Naive thymus-derived CD4-positive, alpha-beta T cell (primary cell): ENCODE measurements at places on chromosomes 1 and 21. TPM values are rescaled to one million over a fixed set of nuclear protein-coding genes. Genes with fewer than 3 reads are reported as not detected.
A peak's percentile ranks its signal among the peaks of the same experiment; 100 is the strongest.

KCNK1 gene
- total RNA-seq: not detected

DNA sequence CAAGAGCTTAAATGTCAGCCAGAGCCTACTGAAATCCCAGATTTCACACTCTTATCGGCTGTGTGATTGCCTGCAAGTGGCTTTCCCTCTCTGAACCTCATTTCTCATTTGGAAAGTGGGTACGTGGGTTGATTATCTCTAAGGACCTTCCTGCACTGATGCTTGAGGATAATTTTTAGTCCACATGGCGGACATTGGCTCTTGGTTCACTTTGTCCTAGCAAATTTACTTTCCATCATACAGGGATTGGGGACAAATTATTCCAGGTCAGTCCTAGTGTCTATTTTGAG, 111.6 kb downstream of the ACTL8 start:
- H3K27me3 ChIP-seq: peaks cover 2% of the 10 kb centered on the region
- no peak for DNase-seq
- no peaks in the 10 kb centered on the region for H3K4me1 ChIP-seq
- no peaks in the 10 kb centered on the region for H3K36me3 ChIP-seq
- H3K4me3 ChIP-seq: no peak overlapping the region

- no peak overlapping the region for H3K4me3 ChIP-seq
- no peak for DNase-seq
- no peaks in the 10 kb centered on the region for H3K27me3 ChIP-seq
- H3K4me1 ChIP-seq: peaks cover 16% of the 10 kb centered on the region
Measured at GRCh38 chr1:200527670-200528069, 92.9 kb downstream of the KIF14 start.

DNA sequence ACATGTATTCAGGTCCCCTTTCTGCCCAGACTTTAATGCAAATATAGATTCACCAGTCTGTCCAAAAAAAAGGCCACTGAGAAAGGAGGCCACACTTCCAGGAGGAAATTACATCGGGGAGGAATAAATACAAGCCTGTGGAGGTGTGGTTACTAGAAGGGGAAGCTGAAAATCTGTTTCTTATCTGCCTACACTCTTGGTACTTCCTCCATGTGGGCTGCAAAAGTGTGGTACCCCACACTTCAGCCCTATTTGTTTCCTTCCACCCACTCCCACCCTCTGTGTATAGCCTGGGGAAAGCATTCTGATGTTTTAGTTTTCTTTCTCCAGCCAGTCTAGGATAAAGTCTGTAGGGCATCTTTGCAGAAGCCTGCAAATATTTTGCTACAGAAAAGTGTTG, 38.4 kb downstream of the UTP25 start:
- DNase-seq: no peak
- no peak overlapping the region for H3K27ac ChIP-seq
- H3K36me3 ChIP-seq: no peaks in the 10 kb centered on the region
- no peaks in the 10 kb centered on the region for H3K4me1 ChIP-seq
- H3K4me3 ChIP-seq: no peak overlapping the region

RHD gene
- total RNA-seq: not detected in 2 replicates

GRCh38 chr1:240070188-240070587, 21.5 kb upstream of the FMN2 start:
- no peaks in the 10 kb centered on the region for H3K36me3 ChIP-seq
- no peak overlapping the region for H3K27ac ChIP-seq
- H3K4me3 ChIP-seq: no peak overlapping the region
- no peaks in the 10 kb centered on the region for H3K4me1 ChIP-seq
- no peak for DNase-seq
- no peaks in the 10 kb centered on the region for H3K27me3 ChIP-seq

DNA sequence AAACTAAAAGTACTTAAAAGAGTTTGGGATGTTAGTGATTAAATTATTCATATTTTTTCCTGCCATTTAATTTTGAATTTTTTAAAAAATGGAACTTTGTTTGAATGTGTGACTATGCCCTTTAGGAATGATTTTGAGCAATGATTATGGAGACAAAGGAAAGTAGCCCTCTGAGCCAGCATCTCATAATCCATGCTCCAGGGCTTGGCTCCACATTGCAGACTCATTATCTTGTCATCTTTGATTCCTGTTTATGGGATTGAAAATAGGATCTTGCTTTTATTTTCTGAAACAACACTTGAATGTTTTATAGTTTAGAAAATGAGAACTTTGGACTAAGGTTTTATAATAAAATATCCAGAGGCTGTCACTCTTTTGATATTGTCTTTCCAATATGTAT, 14.5 kb downstream of the AXDND1 start:
- no peaks in the 10 kb centered on the region for H3K27me3 ChIP-seq
- no peak overlapping the region for H3K27ac ChIP-seq
- no peaks in the 10 kb centered on the region for H3K4me1 ChIP-seq
- H3K36me3 ChIP-seq: no peaks in the 10 kb centered on the region
- H3K4me3 ChIP-seq: no peak overlapping the region
- DNase-seq: no peak

DNA sequence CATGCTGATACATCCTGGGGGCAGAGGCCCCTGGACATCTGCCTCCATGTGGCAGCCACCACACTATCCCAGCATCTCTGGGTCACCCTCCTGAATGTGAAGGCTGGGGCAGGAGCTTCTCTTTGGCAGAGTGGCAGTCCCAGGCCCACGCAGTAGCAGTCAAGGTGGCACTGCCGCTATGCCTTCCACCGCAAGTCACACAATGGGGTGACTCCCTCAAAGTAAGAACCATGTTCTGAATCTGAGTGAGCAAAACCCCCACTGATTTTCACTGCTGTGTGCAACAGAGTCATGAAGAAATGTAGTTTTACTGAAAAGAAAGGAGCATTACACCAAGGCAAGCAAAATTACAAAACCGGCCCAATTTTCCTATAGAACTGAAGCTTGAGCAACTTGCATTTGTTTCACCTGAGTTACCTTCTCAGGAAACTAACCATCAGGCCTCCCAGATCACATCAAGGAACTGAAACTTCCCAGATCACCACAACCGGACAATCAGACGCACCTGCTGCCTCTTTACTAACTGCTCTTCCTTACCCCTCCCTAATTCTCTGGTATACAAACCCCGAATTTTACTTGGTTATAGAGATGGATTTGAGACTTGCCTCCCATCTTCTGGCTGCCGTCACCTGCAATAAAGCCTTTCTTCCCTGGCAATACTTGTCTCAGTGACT, 102.6 kb downstream of the PCP4 start:
- no peak overlapping the region for H3K27ac ChIP-seq
- H3K36me3 ChIP-seq: no peaks in the 10 kb centered on the region
- H3K4me1 ChIP-seq: no peaks in the 10 kb centered on the region
- no peak overlapping the region for H3K4me3 ChIP-seq

GRCh38 chr1:248730507-248731335, 24.8 kb downstream of the LYPD8 start:
- no peak overlapping the region for H3K27ac ChIP-seq
- no peaks in the 10 kb centered on the region for H3K27me3 ChIP-seq
- no peak for DNase-seq

DNALI1 gene
- 0.08 and 0.24 TPM in 2 replicates for total RNA-seq

DNA sequence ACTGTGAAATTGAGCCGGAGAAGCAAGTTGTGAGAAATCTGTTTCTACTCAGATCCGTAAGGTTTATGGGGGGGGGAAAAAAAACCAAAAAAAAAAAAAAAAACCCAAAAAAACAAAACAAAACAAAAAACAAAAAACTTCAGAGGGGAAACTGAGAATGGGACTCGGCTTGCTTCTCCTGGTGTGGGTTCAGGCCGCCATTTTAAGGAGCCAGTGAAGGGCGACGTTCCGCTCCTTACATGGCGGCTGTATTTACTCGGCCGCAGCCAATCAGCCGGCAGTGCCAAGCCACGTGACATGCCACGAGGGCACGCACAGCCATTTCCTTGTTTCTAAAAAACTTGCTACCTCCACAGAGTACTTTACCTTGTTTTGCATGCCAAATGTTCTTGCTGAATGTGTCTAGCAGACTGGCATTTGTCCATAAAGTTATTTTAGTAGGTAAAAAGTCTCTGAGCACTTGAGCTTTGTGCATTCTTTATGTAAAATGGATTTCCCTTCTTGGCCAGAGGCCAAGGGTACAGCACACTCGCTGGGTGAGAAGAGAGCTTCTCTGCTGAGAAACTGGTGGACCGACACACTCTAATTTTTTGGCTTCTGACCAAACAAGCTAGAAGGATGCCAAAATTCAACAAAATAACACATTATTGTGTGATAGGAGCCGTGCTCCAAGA, 101.8 kb downstream of the NFIA start:
- H3K4me1 ChIP-seq: no peaks in the 10 kb centered on the region
- DNase-seq: no peak
- no peak overlapping the region for H3K4me3 ChIP-seq
- H3K27me3 ChIP-seq: no peaks in the 10 kb centered on the region

- H3K27me3 ChIP-seq: no peaks in the 10 kb centered on the region
- H3K27ac ChIP-seq: no peak overlapping the region
- H3K36me3 ChIP-seq: peaks cover 6% of the 10 kb centered on the region
- H3K4me3 ChIP-seq: no peak overlapping the region
Measured at GRCh38 chr1:53046930-53047329, 15.1 kb upstream of the PODN start.

AUNIP gene
- 4.3 and 6.8 TPM in 2 replicates for total RNA-seq

SLAMF1 gene
- 90.3 and 90.8 TPM in 2 replicates for total RNA-seq

GRCh38 chr1:29289493-29289892, 53.2 kb downstream of the PTPRU start:
- H3K4me1 ChIP-seq: no peaks in the 10 kb centered on the region
- no peak overlapping the region for H3K27ac ChIP-seq
- H3K27me3 ChIP-seq: no peaks in the 10 kb centered on the region
- H3K36me3 ChIP-seq: no peaks in the 10 kb centered on the region

DNA sequence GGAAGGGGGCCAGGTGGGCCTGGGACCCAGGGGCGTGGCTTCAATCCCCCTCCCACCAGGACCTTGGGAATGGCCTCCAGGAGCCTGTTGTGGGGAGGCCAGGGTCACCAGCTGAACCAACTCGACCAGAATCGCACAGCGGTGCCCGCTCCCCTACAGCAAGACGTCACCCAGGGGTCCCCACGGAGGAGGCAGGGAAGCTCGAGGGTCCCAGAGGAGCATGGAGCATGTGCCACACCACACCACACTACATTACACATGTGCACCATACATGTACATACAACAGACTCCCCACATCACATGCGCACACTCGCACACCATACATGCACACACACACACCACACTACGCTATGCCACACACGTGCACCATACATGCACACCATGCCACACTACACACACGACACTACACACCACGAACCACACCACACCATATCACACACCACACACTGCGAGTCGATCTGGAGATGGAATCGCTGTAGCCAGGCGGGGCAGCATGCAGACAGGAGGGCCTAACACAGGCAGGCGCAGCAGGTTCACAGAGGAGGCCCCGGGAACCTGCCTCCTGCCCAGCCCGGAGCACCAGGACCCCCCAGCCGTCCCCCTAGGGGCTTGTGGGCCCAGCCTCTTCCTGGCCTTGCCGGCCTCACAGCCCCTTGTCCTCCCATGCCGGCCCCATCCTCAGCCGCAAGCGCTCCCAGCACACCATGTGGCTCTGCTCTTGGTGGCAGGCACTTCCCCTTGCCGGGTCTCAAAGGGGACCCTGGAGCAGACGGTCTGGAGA, 596 bp downstream of the ITGB2 start:
- H3K27me3 ChIP-seq: no peaks in the 10 kb centered on the region
- H3K36me3 ChIP-seq: no peaks in the 10 kb centered on the region
- DNase-seq: peak; percentile 35
- H3K27ac ChIP-seq: peak overlapping the region; percentile 72
- H3K4me3 ChIP-seq: peak overlapping the region; percentile 88

NADK gene
- total RNA-seq: 49.4 TPM

PRR9 gene
- total RNA-seq: not detected

HSF2BP gene
- 0.31 and 0.84 TPM in 2 replicates for total RNA-seq

DNA sequence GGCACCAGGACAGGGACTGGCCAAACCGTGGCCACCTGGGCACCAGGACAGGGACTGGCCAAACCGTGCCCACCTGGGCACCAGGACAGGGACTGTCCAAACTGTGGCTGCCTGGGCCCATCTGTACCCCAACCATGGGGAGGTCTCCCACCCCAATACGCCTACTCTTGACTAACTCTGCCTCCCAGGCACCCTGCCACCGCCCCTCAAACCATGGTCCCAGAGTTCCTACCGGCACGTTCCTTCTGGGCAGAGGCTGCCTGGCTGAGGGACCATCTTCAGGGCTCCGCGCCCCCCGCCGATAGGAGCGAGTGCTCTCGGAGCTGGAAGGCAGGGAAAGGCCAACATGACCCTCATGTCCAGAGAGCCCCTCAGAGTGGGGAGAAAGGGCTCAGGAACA, 6.3 kb upstream of the TCEA3 start:
- no peaks in the 10 kb centered on the region for H3K4me1 ChIP-seq
- H3K4me3 ChIP-seq: no peak overlapping the region
- DNase-seq: no peak
- H3K27me3 ChIP-seq: no peaks in the 10 kb centered on the region
- H3K27ac ChIP-seq: no peak overlapping the region

GRCh38 chr21:35929901-35930300, 130.4 kb downstream of the SETD4 start:
- H3K27me3 ChIP-seq: no peaks in the 10 kb centered on the region
- H3K27ac ChIP-seq: no peak overlapping the region
- no peak for DNase-seq
- H3K4me1 ChIP-seq: peaks cover 10% of the 10 kb centered on the region
- H3K4me3 ChIP-seq: no peak overlapping the region

ANKRD34A gene
- total RNA-seq: 0.54 TPM

- no peaks in the 10 kb centered on the region for H3K36me3 ChIP-seq
- H3K4me1 ChIP-seq: no peaks in the 10 kb centered on the region
- no peak overlapping the region for H3K27ac ChIP-seq
- H3K27me3 ChIP-seq: no peaks in the 10 kb centered on the region
- no peak for DNase-seq
- H3K4me3 ChIP-seq: no peak overlapping the region
Measured at GRCh38 chr21:28437061-28437460, 555.6 kb downstream of the LTN1 start.
